ENCODE measurements at places on chromosomes 12 and 14.

DNA sequence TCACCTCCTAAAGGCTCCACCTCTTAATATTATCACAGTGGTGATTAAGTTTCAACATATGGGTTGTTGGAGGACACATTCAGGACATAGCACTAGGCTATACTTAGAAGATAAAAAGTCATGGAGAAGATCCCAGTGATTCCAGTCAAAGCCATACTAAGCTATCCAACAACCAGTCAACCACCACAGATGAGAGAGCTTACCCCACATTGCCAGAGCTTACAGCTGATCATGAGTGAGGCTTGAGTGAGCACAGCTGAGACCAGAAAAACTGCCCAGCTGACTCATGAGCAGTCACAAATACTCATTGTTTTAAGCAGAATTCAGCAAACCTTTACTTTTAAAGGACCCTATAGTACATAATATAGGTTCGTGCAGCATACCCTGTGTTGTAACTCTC, 85.1 kb downstream of the DRAM1 start:
- DNase-seq: no peak

- no peak for DNase-seq
Observed at GRCh38 chr12:126890097-126890496, 1376.9 kb upstream of the TMEM132C start.

- DNase-seq: no peak
Observed at GRCh38 chr12:128844031-128844635, 9.1 kb upstream of the GLT1D1 start.

GRCh38 chr12:1920971-1921370, 2.5 kb upstream of the CACNA2D4 start:
- no peak for DNase-seq

GRCh38 chr14:96917442-96917963, 120.3 kb downstream of the VRK1 start:
- DNase-seq: no peak

DNA sequence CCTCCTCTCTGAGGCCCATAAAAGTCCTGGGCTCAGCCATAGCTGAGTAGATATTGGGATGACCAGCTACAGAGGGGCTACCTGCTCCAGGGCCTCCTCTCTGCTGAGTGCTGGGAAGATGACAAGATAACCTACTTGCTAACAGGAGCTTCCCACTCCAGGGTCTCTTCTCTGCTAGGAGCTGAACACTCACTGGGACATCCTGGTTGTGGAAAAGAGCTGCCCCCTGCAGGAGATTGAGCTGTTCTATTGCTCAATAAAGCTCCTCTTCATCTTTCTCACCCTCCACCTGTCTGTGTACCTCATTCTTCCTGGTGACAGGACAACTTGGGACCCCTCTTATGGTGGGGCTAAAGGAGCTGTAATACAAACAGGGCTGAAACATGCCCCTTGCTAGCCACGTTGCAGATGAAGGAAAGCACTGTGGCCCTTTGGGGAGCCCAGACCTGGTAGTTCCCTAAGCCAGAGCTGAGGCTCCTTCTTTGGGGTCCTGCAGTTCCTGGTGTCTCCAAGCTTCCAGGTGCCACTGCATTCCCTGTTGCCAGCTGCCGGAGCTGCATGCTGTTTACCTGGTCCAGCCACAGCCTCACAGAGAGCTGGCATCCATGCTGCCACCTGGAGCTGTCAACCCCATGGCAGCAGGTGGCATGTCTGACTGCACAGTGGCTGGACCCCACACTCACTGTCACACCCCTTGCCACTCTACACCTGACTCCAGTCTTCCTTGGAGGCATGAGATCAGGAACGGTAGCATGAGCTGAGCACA, 598.5 kb upstream of the LMO3 start:
- DNase-seq: no peak

- peak; percentile 26 for DNase-seq
Observed at GRCh38 chr12:7162691-7163114, 26.8 kb upstream of the PEX5 start.

GRCh38 chr12:121582583-121583333, 1.9 kb upstream of the KDM2B start:
- no peak for DNase-seq

DNA sequence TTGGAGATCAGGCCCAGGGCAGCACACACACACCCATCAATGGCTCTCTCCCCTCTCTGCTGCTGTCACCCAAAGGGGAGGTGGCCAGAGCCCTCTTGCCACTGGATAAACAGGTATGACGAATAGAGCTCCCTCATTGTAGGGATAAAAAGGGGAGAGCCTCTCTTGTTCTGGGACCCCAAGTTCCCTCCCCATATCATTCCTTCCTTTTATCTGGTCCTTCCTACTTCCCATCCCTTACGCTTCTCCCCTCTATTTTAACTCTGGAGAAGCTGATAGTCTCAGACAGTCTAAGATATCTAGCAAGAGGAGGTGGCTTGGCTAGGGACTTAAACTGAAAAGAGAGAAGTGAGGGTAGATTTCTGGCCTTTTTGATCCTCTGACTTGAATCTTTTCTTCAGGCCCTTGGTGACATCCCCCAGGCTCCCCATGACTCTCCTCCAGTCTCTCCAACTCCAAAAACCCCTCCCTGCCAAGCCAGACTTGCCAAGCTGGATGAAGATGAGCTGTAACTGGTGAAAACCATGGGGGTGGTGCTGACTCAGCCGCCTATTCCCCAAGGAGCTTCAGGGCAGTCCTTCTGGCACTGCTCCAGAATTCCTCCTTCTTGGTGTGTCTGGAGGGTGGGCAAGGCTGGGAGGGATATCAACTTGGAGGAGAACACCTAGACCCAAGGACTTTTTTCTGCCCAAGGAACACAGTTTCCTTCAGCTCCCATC, 5.3 kb downstream of the ARHGEF25 start:
- no peak for DNase-seq

- DNase-seq: no peak
Observed at GRCh38 chr12:12513416-12514006, 49.2 kb downstream of the DUSP16 start.

GRCh38 chr14:53493320-53493719, 340.2 kb upstream of the DDHD1 start:
- DNase-seq: no peak

DNA sequence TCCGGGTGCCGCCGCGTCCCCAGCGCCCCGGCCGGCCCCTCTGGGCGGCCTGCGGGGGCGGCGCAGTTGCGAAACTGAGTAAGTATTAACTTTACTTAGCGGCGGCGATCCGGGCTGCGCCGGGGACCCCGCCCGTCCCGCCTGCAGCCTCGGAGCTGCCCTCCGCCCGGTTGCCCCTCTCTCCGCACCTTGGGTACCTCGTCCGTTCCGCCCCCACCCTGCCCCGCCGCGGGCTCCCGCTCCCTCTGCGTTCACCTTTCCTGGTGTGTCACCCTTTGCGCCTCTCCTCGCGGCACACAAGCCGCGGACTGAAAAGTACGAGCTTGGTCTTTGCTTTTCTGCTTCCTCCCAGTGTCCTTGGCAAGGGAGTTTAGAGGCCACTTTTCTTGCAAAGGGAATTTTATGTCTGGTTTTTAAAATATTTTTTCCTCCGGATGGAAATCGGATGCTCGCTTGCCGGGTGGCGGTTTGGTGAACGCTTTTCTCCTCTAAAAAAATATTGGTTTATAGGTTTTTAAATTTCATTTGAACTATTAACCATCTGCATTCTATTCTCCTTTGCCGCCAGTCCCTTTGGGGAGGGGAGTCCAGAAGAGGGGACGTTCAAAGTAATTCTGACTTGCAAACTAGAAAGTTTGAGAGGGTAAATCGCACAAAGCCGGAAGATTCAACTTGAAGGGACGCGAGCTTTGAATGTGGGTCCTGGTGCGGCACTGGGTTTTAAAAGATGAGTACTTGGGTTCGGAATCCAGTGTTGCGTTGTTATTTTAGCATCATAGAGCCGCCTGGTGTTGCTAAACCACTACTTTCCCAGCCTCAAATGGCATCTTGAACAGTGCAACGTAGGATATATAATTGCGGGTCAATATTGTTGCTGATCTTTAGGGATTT, 834 bp downstream of the RASSF8 start:
- DNase-seq: no peak

DNA sequence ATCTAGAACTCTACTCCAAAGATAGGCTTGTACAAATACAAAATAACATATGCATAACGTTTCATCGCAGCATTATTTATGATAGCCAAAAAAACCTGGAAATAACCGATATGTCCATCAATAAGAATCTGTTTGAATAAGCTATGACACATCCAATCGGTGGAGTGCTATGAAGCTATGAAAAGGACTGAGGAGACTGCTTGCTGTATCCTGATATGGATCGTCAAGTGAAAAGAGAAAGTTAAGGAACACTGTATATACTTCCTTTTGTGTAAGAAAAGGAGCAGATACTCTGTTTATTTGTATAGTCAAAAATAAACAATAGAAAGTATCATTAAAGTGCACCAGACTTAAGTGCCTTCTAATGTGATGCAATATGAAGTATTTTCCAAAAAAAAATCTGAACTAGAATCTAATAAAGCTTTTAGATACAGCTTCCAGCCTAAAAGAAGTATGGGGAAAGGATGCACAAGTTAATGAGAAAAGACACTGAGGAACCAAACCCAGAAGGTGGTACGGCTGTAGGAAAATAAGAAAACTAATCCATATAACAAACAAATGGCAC, 645 bp upstream of the KLHDC1 start:
- DNase-seq: no peak

DNA sequence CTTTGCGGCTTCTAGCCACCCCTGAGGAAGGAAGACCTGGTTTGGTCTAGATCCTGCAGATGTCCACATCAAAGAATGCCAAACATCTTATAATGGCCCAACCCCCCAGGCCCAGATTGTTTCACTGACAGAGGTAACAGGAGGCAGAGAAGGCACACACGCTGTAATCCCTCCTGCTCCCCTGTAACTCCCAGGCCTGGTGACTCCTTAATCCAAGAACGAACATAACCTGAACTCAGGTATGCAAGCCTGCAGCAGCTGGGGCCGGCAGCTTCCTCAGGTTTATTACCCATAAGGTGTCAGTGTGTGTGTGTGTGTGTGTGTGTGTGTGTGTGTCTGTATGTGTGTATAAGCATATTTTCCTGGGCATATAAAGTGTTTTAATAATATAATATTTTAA, 52.7 kb downstream of the ERH start:
- DNase-seq: no peak

Measured in NCI-H187 (cell line).